ENCODE measurements at places on chromosomes 13 and 19.

- DNase-seq = peak; percentile 88
Measured at GRCh38 chr19:18939922-18940768, 872 bp downstream of the HOMER3 start.

GRCh38 chr19:50003810-50004419 is 21.3 kb downstream of the VRK3 start:
- DNase-seq = peak; percentile 97

- DNase-seq = no peak
Measured at GRCh38 chr19:27735314-27735713, 1477.6 kb downstream of the UQCRFS1 start.

- DNase-seq = no peak
Measured at GRCh38 chr13:20125783-20126165, 35.1 kb downstream of the GJA3 start.

DNA sequence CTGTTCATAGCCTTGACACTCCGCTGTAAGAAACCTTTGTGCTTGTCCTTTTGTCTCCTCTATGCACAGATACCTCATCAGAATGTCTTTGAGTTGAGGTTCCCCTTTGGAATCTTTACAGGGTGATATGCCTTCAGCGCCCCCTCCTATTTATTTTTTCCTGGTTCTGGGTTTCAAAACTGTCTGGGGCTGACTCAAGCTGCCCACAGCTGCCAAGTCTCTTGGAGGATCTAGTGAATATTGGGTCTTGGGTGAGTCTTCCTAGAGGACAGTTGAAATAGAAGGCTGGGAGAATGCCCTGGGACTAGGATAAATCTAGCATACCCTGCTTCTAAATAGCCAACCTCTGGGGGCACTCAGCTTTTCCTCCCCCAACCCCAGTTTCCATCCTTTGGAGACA is 930 bp downstream of the ZNF136 start:
- DNase-seq = no peak

All from H54 (cell line).